ENCODE measurements at places on chromosomes 12 and 14.
A peak's percentile ranks its signal among the peaks of the same experiment; 100 is the strongest.

GRCh38 chr12:57621497-57622292 lies 10.5 kb downstream of the ARHGEF25 start:
- peak; percentile 70 for DNase-seq

DNA sequence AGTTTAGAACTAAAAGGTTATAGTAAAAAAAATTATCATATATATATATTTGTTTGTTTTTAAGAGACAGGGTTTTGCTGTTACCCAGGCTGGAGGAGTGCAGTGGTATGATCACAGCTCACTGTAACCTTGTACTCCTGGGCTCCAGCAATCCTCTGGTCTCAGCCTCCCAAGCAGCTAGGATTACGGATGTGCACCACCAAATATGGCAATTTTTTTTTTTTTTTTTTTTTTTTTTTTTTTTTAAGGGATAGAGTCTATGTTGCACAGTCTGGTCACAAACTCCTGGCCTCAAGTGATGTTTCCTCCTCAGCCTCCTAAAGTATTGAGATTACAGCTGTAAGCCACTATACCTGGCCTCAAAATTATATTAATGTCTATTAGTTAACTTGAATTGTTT lies 48.7 kb downstream of the PAPLN start:
- no peak for DNase-seq

- no peak for DNase-seq
Observed at GRCh38 chr12:65946419-65946818, 122.1 kb downstream of the HMGA2 start.

DNA sequence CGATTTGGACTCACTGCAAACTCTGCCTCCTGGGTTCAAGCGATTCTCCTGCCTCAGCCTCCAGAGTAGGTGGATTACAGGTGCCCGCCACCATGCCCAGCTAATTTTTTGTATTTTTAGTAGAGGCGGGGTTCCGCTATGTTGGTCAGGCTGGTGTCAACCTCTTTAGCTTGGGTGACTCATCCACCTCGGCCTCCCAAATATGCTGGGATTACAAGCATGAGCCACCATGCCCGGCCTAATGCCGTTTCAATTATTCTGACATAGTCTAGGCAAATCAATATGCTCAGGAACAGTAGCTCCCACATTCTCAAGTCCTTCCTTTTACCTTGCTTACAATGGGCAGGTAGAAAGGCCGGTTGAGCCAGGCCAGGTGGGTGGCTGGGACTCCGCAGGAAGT lies 82.0 kb upstream of the EEA1 start:
- no peak for DNase-seq

DNA sequence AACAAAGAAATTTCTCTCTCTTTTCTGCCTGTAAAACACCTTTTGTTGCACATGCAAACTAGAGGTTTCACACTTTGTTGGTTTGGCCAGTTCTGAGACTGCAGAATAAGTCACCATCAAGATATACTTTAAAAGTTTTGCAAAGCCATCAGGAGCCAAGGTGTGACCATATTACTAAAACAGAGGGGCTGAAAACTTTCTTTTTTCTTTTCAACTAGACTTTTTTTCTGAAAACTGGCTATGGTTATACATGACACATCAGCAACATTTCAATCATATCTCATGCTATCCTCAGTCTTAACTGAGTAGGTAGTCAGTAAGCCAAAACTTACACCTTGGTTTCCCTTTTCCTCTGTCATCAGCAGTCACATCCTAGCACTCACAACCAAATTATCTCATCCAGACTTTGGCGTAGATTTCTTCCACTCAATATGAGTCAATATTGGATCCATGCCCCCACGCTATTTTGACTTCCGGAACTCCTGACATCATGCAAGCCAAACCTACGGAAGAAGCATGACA lies 4.1 kb upstream of the IFNG start:
- no peak for DNase-seq

GRCh38 chr12:9829982-9830381 lies 2.7 kb downstream of the KLRF1 start:
- DNase-seq: no peak

DNA sequence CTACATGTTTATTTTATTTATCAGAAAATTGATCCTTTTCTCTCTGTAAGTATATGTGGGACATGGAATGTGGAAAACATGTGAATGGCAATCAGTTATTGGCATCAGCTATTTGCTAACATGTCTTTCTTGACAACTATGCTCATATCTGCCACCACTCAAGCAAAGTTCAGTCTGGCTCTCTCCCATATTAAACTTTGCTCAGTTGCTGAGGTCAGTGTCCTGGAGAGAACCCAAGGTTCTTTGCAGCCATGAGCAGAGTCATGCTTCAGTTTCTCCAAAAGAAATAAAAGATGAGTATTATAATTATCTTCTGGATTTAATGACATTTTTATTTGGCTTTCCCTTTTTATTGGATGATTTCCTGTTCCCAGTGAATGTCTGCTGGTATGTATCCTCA lies 42.6 kb downstream of the A2M start:
- no peak for DNase-seq

DNA sequence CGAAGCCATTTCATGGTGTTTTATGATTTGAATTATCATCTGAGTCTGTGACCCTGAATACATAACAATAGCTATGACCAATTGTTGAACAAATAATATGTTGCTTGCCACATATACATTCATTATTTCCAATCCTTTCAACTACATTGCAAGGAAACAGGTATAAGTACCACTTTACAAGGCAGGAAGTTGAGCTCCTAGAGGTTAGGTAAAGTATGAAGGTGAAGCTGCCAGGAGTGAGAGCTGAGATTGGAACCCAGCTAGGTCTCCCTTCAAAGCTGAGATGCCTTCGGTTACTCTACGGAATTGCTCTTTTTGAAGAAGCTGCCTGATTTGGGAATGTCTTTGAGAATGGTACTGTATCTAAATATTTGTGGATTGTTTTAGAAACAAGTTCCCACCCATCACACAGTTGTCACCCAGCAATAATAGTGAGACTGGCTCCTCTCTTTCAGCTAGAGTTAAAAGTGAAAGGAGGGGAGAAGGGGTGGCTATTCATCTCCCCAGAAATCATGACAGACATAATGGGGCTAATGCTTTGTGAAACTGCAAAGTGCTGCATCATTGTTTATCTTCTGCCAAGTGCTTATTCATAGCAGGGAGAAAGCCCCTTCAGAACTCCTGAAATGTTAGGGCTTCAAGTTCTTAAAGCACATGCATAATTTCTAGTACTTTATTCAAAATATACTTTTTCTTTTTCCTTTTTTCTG lies 75.9 kb upstream of the AMIGO2 start:
- DNase-seq: no peak

GRCh38 chr12:65937161-65937641 lies 112.9 kb downstream of the HMGA2 start:
- DNase-seq: no peak

- no peak for DNase-seq
Observed at GRCh38 chr12:89236748-89237383, 115.4 kb downstream of the DUSP6 start.

DNA sequence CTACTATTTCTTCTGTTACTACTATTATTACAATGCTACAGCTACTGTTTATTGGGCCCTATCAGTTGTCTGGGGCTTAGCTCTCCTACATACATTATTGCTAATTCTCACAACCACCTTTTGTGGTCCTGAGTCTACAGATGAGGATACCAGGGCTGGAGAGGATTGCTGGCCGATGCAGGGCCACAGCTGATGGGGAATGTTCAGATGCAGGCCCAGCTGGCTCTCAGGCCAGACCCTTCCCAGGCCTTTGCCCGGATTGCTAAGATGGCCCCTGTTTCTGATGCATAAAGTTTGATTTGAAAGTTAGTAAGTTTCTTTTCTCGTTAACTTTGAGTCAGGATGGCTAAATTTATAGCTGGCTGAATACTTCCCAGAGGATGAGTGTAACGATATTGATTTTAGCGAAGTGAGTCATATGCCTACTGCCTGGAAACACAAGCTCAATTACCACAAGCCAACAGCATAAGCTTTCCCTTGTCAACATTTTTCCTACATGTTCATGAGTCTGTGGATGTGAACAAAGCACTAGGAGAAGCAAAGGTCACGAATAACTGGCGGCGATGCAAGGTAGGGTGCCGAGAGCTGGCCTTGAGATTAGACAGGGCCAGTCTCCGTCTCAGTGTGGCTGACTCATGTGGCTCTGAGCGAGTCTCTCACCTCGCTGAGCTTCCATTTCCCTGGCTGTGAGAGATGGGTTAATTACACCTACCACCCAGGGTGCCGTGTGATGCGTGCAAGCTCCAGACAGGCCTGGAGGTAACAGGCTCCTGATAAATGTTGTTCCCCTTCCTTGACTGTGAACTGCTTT lies 111.0 kb downstream of the BEGAIN start:
- DNase-seq: no peak

DNA sequence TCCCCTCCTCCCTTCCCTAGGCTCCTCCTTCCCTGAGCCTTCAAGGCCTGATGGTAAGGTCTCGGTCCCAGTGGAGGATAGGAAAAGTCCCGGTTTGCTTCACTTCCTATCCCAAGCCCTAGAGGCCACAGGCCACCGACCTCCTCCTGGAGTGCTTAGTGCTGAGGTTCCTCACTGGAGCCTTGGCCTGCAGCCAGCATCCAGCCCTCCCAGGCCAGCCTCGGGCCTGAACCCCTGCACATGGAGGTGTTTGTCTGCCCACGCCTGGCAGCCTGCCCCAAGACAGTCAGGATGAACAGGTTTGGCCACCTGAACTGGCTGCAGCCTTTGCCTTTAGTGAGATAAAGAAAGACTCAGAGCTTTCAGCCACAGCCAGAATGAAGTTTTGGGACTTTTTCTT lies 15.8 kb upstream of the KRT7 start:
- DNase-seq: peak; percentile 23

DNA sequence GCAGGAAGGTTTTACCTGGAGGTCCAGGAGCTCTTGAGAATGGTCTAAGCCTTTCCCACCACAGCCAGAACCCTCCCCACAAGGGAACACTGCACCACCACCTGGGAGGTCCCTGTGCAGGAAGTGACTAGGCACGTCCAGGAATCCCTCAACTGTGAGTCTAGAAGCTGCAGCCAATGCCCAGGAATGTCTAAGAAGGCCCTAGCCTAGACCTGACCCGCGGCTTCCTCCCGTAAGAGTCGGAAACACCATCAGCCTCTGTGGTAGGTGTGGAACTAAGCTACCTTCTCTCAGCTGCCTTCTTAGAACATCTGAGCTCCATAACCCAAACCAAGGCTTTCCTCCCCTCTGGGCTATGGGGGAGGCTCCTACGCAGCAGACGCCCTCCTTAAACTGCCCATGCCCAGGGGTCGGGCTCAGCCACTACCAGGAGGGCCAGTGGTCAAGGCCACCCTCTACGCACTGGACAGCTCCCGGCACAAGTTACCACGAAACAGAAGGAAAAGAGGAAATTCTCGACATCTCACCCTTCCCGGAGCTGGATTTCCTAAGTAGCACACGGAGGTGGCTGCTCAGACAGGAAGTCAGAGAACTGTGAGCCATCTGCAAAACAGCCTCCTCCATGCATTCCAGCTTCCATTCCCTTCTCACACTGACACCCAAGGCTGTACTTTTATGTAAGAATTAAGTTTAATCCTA lies 25.5 kb downstream of the ZFYVE21 start:
- DNase-seq: no peak

- DNase-seq: no peak
Observed at GRCh38 chr14:36177489-36177888, 967 bp upstream of the PTCSC3 start.

DNA sequence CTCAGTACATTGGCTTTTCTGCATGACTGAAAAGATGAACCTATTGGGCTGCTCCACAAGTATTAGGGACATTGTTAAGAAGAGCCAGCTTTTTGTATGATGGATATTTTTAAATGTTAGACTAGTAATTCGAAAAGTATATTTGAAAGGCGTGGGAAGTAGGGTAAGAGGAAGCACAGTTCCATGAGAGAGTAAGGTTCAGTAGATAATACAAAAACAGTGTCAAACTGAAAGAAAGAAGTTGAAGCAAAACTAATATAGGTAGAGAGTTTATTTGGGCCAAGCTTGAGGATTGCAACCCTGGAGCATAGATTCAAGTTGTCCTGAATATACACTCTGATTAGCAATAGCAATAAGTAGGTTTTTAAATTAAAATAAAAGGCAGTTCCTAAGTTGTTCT lies 193.9 kb downstream of the RASSF9 start:
- DNase-seq: no peak

DNA sequence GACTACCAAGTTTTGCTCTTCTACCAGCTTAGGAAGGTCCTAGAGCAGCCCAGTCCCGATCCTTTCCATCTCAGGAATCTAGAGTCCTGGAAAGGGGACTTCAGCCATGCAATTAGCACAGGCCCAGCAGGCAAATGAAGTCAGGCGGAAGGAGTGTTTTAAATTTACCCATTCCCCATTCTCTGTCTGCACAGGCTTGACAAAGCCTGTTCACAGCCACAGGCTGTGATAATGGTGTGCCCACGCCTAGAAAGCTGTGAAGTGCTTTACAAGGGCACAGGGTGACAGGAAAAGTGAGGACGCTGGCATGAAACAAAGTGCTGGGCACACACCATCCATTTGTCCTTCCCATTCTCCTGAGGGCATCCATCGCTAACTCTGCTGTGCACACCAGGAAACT lies 79.0 kb downstream of the PITPNM2 start:
- DNase-seq: no peak

- DNase-seq: no peak
Observed at GRCh38 chr14:57380935-57381334, 9.5 kb upstream of the NAA30 start.

- DNase-seq: no peak
Observed at GRCh38 chr12:48881686-48882314, 16.1 kb upstream of the RND1 start.

GRCh38 chr12:17999174-17999801 lies 90.7 kb downstream of the RERGL start:
- DNase-seq: no peak

DNA sequence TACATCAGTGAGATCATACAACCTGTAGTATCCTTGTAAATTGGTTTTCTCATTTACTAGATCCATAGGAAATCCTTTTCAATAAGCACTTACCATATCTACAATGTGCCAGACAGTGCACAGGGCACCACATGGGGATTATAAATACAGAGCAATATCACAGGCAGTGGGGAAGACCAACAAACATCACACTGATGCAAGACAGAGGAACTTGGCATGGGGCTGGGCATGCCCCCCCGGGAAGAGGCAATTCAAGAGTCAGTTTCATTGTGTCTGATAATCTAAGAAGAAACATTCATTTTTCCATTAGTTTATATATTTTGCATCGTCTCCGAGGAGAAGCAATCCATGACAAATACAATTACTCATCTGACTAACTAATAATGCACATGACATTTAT lies 16.2 kb downstream of the NT5DC3 start:
- DNase-seq: no peak

GRCh38 chr12:69540987-69541386 lies 44.3 kb upstream of the CCT2 start:
- DNase-seq: no peak

DNA sequence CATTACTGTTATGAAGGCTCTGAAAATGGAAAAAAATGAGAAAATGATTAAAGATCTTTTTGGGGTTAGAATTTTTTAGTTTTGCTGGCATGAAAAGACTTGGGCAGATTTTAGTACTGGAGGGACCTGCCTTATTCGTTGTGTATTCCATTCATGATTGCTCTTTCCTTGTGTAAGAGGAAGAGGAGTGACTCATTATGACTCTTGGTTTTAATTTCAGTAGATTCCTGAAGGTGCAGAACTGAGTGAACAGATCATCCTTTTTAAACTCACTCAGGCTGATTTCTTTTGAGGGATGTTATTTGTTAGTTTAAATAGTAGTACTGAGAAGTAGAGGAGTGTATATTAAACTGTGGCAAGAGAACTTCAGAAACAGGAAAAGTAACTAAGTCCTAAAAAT lies 41.6 kb downstream of the AKAP6 start:
- DNase-seq: no peak

- no peak for DNase-seq
Observed at GRCh38 chr14:93045965-93046704, 69.6 kb downstream of the ITPK1 start.

Measured in dorsolateral prefrontal cortex (tissue), 122 donors.